Eye (tissue), 1 donor: ENCODE measurements at places on chromosomes 5 and 9.

DNA sequence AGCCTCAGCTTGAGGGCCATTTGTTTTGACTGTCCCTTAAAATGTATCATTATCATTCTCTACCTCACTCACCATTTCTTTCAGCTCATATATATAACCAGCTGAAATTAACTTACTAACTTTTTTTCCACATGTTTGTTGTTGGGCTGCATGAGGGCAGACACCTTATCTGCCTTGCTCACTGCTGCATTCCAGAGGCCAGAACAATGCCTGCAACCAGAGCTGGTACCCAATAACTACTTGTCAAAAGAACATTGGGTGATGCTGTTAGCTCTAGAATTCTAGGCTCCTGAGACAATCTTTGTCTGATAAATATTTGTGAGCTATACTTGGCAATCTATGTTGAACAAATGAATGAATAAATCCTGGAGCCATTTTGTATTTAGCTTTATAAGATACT is 68.3 kb downstream of the HTR4 start:
- DNase-seq = no peak

GRCh38 chr9:97923529-97924108 is 1.3 kb upstream of the TRMO start:
- DNase-seq = peak; percentile 95

DNA sequence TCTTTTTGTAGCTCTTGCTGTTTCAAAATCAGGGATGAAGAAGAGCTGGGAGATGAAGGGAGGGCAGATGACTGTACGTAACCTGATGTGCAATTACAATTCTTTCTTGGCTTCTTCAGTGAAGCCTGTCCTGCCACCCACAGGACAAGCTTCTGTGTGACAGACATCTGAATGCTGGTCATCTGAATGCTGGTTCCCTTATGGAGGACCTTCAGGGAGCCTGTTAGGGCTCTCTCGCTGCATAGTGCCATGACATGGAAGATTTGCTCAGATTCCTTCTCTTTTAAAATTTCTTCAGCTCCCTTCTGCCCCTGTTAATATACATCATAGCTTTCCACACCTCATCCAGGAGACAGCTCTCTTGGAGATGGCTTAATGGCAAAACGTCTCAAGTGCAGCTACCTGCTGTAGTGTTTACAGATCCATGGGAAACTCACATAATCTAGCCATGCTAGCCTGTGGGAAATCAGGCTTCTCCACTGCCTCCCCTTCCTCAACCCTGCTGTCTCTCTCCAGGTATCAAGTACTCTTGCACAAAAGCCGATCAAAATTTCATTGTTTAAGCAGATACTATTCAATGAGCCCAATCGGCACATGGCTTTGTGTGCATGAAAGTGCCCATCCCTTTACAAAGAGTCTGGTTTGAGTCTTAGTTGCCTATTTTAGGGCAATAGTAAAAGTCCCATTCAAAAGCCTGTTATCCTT is 134.6 kb downstream of the RAB3C start:
- DNase-seq = no peak

DNA sequence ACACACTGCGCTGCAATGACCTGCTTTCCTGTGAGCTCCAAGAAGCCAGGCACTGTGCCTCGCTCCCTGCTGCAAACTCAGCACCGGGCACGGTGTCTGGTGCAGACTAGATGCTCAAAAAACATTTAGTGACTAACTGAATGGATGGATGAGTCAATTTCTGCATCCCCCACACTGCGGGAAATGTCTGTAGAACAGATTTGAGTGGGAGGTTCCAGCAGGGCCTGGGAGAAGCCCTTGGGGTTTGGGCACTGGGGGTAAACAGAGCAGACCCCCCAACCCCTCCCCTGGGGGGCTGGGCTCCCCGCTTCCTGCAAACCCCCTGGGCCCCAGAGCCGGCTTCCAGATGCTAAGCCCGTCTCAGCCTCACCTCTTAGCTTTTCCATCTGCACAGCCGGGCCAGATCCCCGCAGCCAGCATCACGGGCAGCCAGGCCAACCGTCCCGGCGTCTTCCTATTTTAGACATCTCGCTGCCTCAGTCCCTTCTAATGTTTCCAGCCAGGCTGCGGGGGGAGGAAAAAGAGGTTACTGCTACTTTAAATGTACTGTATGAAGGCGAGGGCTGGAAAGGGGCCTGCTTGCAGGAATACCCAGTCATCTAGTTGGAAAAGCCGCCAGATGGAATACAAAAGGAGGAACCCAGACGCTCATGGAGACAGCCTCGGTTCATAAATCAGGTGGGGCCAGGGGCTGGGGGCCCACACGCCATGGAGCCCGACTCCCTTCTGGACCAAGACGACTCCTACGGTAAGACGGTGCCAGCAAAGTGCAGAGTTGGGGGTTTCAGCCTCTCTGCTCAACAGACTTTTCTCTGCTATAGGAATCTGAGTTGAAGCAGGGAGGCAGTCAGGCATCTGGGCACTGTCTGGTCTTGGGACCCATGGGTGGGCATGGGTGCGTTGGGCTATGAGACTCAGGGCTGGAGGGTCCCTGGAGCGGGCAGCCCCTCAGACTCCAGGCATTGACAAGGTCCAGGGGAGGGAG is 67.1 kb upstream of the GGTA1 start:
- DNase-seq = peak; percentile 64

DNA sequence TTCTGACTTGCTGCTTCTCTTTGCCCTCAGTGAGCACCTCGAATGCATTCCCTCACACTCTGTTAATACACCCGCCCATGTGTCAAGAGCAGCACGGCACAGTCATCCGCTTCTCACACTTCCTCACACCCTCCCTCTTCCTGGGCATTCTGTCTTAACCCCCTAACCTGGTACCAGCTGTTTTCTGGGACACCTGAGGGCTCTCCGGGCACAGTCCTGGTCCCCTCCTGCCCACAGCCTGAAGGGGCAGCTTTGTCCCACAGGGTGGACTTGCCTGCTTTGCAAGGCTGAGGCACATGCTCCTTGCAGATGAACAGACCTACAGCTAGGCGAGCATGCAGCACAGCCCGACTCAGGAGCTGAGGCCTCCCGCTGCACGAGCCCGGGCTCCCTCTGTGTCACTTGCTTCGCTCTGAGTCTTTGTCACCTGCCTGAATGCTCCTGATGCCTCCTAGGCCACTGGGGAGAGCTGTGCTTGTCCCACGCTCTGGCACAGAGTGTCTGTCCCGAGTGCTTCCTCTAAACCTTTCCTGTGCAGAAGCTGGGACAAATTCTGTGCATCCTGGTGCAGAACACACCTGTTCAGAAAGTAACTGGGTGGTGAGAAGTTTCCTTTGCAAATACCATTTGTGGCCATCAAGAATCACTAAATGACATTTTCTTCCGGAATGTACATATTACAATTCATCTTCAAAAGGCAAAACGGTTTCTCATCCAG is 47.8 kb downstream of the AHRR start:
- no peak for DNase-seq
